PC-9 (cell line): ENCODE measurements at places on chromosomes 12 and 14. TPM values are rescaled to one million over a fixed set of nuclear protein-coding genes. Genes with fewer than 3 reads are reported as not detected.

- no peak for DNase-seq
Measured at GRCh38 chr14:91780452-91780851, 48.6 kb upstream of the CATSPERB start.

DNA sequence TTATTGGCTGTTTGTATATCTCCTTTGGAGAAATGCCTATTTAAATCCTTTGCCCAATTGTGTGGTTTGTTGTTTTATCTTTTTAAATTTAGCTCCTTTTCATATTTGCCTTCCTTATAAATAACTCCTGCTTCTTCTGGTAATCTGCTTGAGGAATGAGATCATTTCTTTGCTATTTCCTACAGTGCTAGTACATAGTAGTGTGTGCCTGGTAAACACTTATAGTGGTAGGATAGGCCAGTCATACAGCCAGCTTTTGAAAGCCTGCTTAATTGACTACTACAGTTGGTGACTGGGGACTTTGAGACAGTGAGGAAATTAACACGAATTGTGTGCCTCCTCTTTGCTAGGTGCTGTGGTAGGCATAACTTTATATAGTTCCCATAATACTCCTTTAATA, 68.7 kb downstream of the BORCS5 start:
- DNase-seq: no peak

DNA sequence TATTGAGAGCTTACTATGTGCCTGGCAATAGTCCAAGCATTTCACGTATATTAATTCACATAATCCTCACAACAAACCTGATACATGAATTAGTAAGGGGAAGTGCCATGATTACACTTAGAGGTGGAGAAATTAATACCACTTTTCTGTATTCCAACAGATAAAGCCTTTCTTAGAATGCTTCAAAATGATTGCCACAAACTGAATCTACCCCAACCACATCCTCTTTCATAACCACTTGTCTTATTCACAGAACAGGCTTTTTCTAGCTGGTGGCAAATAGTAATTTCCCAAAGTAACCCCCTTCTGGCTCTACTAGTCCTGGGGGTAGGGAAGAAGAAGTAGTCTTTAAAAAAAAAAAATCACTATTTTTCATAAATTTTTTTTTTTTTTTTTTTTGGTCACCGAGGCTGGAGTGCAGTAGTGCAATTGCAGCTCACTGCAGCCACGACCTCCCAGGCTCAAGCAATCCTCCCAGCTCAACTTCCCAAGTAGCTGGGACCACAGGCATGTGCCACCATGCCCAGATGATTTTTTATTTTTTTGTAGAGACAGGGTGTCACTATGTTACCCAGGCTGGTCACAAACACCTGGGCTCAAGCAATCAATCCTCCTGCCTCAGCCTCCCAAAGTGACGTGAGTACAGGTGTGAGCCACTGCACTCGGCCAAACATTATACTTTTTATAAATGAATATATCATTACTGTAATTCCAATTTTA, 59.0 kb upstream of the ARID2 start:
- DNase-seq: no peak

The KRT75 gene
- total RNA-seq: not detected in 2 replicates

- DNase-seq: no peak
Measured at GRCh38 chr14:52790756-52791222, 618 bp downstream of the GNPNAT1 start.

DNA sequence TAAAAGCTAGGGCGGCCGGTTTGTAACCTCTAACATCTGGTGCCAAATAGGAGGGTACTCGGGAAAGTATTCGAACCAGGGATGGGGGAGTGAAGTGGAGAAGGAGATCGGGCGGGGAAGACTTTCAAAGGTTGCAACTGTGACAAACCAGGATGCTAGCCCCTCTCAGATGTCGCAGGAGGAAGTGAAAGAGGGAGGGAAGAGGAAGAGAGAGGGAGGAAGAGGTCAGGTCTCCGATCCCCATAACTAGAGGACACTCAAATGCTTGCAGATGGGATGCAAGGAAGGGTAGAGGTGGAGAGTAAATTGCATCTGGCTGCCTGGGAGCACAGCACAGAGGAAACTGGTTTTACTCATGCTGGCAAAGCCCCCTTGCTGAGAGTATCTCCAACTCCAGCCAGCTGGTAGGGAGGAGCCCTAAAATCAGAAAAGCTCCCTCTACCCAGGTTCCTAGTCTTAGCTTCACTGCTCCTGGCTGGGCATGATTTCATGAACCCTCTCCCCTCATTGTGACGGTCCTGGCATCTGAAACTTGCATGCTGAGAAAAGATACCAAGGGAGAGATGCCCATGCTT, 696.7 kb upstream of the TBX3 start:
- no peak for DNase-seq

GRCh38 chr12:95151821-95152220, 65.4 kb downstream of the FGD6 start:
- DNase-seq: no peak

The RNASE1 gene
- 32.2 and 47.4 TPM in 2 replicates for total RNA-seq

The RHOJ gene
- total RNA-seq: not detected in 2 replicates

- no peak for DNase-seq
Measured at GRCh38 chr12:105440037-105440664, 109.7 kb downstream of the C12orf75 start.

The FOXN4 gene
- total RNA-seq: not detected in 2 replicates

GRCh38 chr12:12486661-12487240, 75.9 kb downstream of the DUSP16 start:
- DNase-seq: no peak

GRCh38 chr12:94261119-94261518, 112.7 kb downstream of the PLXNC1 start:
- no peak for DNase-seq
